B cell (primary cell): ENCODE measurements at places on chromosomes 4 and X. TPM values are rescaled to one million over a fixed set of nuclear protein-coding genes. Genes with fewer than 3 reads are reported as not detected.

GRCh38 chr4:38111024-38111423, 150.8 kb downstream of the PTTG2 start:
- DNase-seq = no peak

DNA sequence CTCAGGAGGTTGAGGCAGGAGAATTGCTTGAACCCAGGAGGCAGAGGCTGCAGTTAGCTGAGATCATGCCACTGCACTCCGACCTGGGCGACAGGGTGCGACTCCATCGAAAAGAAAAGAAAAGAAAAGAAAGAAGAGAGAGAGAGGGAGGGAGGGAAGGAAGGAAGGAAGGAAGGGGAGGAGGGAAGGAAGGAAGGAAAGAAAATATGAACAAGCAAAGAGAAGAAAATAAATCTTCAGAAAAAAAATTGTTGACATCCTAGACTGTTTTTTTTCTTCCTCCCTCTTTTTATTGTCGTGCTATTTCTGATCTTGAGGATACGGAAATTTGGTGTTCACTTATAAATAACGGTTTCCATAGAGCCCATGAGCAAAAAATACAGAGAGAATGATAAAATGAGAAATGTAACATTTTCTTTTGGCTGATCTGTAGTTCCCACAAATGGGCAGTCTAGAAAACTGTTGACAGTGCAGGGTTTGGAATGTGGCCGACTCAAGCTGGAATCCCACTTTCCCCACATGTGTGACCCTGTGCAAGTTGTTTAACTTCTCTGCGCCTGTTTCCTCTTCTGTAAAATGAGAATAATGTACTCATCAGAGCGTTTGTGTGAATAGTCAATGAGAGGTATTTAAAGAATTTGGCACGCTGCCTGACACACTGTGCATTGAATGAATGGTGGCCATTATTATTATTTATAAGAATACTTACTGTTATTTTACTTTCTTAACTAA, 19.4 kb downstream of the SORBS2 start:
- DNase-seq = no peak

- no peak for DNase-seq
These were observed 264.0 kb upstream of the PITX2 start for GRCh38 chr4:110886856-110887255.

DNA sequence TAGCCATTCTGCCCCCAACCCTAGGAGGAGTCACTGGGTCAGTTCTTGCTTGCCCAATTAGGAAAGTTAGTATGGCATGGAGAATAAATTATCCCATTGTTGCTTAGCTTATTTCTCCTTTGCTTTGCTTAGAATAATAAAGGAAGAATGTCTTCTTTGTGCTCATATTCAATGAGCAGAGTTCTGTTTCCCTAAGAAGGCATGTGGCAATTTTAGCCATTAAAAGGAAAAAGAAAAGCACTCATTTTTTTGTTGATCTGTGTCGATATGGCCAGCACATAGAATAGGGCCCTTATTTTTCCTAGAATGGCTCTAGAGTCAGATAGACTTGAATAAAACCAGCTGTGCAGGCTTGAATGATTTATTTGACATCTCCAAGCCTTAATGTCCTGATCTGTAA, 166.4 kb upstream of the PPARGC1A start:
- DNase-seq = no peak

DNA sequence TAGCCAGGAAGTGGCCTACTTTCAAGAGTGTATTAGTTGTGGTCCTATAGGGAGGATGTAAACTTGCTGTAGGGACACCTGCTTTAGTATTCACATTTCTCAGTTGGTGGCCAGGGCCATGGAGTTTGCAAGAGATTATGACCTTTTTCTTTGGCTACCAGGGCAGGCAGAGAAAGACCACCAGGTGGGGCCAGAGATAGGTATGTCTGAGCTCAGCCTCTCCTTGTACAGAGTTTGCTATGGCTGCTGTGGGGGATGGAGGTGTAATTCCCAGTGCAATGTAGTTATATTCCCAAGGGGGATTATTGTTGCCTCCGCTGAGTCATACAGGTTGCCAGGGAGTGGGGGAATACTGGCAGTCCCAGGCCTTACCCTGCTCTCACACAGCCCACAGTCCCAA, 26.3 kb upstream of the DACH2 start:
- DNase-seq = no peak

DNA sequence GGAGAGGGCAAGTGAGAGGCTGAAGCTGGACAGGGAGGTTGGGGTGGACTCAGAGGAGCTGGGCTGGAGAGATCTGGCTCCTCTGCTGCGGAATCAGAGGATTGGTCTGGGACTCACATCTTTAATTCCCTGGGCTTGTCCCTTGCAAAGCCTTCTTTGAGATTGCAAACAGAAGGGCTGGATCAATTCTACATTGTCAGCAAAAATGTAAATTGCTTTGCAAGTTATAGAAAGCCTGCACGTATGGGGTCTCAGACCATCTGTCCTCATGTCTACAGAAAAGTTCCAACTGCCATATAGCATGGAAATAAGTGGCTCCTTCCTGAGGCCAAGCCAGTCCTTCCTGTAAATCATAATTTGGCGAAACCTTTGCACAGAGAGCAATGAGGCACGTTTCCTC, 449.6 kb downstream of the UBE2NL start:
- DNase-seq = no peak

The CPE gene
- not detected in 2 replicates for total RNA-seq
